ENCODE measurements at places on chromosomes 11 and 22.

- DNase-seq = peak; percentile 45
These were observed 11.5 kb upstream of the TPP1 start for GRCh38 chr11:6630632-6631291.

DNA sequence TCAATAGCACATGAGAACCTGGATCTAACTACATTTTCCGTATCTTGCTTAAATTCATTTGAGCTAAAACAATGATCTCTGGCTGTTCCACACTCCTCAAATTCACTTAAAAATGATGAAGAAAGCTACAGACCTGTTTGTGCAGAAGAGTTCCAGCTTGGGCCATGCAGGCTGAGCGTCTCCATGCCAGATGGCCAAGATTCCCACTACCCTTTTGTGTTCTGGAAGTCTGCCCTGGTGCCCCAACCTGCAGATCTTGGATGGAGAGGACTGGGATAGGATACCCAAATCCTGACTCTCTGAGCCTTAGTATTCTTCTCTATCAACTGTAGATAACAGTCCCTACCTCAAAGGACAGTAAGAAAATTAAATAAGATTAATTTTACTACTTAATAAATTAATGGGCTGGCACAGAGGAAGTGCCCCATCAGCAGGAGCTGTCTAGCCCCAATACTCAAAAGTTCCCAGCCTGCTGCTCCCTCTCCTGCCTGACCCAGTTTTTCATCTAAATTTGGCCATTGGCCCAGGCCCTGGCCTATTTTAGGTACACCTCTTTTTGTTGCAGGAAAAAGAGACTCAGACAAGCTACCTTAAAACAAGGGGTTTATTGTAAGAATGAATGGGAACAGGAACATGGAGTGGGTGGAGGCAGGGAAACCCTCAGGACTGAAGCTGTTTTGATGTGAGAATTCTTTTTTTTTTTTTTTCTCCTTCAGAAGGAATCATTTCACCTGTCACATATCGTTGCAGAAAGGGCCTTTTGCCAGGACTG, 81.4 kb upstream of the GRK3 start:
- DNase-seq = no peak

DNA sequence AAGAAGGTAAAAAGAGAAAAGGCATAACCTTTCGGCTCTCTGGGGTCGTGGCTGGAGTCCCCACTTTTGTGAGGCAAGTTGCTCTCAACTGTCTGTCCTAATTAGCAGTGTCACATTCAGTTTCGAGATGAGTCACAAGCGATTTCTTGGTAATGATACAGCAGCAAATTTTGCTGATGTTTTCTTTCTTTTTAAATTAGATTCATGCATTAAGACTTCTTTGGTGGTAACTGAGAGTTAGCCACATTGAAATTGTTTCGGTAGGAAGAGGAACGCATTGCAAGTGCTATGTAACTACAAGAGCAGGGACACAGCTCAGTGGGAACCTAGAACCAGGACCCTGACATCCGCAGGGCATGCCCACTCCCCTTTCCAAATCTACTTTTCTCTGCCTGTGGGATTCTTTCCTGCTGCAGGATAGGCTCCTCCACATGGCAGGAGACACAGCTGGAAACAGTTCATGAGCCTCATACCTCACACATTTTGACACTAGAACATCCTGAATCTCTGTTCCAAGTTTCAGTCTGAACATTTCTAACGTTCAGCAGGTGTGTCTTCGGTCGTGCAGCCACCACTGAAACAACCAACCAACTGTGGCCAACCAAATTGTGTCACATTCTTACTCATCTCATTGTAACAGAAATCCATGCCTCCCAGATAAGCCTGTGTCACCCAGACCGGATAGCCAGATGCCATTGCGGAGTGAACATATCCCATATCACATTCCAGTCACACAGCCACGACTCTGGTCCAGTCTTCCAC, 987.6 kb downstream of the NTM start:
- no peak for DNase-seq

- no peak for DNase-seq
These were observed 10.4 kb upstream of the YWHAH start for GRCh38 chr22:31933816-31934482.

- no peak for DNase-seq
These were observed 193.7 kb downstream of the OPCML start for GRCh38 chr11:133338588-133338987.

GRCh38 chr11:36131721-36132397, 157.4 kb downstream of the COMMD9 start:
- DNase-seq = peak; percentile 83

GRCh38 chr11:74478877-74479731, 11.8 kb upstream of the KCNE3 start:
- no peak for DNase-seq

DNA sequence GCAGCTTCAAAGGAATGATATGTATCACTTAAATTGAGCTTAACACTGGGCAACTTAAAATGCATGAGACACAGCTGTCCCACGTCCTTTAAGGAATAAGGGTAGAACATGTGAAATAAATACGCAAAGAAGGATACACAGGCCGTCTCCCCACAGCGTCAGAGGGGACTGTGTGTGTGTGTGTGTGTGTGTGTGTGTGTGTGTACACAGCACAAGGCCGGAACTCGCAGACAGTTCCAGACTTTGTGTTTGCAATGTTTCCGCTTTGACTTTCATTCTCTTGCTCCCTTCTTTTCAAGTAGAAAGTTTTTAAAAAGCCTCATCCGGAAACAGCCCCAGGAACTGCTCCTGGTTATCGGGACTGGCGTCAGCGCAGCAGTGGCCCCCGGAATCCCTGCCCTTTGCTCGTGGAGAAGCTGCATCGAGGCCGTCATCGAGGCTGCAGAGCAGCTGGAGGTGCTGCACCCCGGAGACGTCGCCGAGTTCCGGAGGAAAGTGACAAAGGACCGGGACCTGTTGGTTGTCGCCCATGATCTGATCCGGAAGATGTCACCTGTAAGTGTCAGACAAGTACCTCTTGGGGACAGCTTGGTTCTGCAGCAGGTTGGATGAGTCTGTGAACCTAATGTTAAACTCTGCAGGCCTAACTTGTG, 13.3 kb downstream of the FAM118A start:
- DNase-seq = no peak

DNA sequence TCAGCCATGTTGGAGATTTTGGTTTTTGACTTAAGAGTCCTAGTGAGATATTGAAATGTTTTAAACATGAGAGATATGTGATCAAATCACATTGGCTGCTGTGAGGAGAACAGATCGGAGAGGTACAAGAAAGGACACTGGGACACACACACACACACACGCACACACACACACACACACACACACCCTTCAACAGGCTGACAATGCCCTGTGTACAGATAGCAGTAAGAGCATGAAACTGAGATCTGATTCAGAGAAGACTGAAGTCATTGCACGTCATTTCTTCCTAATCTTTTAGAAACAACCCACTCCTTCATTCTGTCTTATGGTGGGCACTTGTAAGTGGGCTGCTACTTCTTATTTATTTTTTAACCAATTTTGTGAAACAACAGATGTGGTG, 200.5 kb upstream of the E2F8 start:
- DNase-seq = no peak

GRCh38 chr11:11494348-11494747, 127.5 kb downstream of the GALNT18 start:
- no peak for DNase-seq

- DNase-seq = no peak
These were observed 7.1 kb downstream of the SIGIRR start for GRCh38 chr11:407651-408123.

Measured in GM23338 (cell line).